ENCODE measurements at places on chromosomes 5 and 9.

DNA sequence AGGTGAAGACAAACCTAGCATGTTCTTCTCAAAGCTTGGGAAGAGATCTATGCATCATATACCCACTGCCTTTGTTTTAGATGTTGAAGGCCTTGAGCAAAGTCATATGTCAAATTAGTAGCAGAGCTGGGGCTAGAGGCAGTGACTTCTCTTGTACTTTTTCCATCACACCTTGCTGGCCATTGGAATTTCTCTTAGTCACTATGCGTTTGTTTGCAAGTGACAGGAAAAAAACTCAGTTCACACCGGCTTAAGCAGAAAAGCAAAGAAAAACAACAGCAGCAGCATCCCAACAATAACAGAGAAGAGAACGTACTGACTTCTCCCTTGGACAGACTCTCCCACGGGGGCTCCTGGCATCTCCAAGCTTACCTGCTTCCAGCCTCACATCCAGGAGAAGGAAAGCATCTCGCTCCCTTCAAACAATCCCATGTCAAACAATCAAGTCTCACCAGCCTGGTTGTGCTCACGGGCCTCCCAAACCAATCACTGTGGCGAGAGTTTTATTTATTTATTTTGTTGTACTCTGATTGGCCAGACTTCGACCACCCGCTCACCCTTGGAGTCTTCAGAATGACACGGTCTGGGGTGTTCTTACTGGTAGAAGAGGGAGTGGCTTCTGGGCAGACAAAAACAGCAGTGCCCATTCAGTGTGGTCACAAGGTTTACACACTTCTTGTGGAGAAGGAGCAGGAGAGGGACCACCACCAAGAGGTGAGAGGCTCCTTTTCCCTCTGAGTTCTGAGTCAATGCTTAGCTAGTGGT lies 83.8 kb upstream of the STC2 start:
- no peak for DNase-seq

- no peak for DNase-seq
Measured at GRCh38 chr5:67303356-67303755, 106.8 kb upstream of the CD180 start.

DNA sequence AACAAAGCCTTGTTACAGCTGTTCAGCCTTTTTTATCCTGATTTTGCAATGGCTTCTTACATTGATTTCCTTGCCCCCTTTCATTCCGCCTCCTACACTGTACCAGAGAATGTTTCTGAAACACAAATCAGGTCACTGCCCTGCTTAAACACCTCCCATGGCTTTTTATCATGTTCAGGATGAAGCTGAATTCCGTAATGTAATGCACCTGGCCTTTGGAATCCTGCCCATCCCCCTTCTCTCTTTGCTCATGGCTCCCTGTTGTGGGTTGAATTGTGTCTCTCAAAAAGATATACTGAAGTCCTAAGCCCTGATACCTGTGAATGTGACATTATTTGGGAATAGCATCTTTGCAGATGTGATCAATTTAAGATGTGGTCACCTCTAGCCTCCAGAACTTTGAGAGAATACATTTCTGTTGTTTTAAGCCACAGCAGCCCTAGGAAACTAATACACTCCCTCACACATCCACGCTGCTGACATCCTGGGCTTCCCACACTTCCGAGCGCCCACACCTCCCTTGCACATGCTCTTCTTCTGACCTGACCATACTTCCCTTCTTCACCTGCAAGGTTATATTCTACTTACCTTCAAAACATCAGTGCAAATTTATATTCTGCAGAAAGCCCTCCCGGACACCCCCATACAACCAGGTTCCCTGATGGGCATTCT lies 101.2 kb downstream of the DNAH5 start:
- DNase-seq, result peak; percentile 78

DNA sequence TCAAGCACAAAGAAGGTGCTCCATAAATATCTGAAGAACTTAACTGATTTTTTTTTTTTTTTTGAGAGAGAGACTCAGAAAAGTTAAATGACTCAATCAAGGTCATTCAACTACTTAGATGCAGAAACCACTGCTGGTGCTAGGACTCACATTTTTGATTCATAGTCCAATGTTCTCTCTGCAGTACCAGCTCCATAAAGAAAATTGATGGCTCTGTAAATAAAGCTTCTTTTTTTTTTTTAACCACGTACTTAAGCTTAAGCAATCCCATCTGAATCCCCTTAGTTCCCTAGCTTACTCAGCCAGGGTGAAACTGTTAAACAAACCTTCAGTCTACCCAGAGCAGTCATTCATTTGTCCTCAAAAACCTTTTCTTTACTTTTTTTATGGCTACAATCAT lies 657.0 kb upstream of the WWC1 start:
- no peak for DNase-seq

DNA sequence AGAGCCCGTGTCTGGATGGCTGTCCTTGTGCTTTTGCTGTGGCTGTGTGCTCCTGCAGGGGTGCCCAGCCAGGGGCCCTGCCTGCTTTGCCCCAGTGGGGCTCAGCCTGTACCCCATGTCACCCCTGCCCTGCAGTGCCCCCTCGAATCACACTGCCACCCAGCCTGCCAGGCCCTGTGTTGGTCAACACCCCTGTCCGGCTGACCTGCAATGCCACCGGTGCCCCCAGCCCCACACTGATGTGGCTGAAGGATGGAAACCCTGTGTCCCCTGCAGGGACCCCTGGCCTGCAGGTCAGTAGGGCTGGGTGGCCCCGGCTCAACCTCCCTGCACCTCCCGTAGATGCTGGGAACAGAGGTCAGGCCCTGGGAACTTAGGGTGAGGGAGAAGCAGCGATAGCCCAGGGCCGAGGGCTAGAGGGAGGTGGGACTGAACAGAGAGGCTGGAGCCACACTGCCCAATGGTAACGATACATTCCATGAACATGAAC lies 82.8 kb upstream of the ASS1 start:
- DNase-seq, result no peak

DNA sequence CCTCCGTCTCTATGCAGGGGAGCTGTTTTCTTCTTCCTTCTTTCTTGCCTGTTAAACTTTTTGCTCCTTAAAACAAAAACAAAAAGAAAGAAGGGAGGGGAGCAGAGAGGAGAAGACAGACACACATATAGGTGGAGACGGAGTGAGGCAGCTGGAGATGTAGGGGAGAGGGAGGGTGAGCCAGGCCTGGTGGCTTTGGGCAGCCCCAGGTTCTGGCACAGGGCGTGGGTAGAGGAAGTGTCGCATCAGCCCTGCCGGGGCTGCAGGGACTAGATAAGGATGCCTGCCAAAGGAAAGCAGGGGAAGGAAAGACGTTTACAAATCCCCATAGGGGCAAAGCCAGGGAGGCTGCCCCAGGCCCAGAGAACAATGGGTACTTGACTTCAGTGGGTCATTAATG lies 38.7 kb upstream of the PTGS1 start:
- DNase-seq, result no peak

DNA sequence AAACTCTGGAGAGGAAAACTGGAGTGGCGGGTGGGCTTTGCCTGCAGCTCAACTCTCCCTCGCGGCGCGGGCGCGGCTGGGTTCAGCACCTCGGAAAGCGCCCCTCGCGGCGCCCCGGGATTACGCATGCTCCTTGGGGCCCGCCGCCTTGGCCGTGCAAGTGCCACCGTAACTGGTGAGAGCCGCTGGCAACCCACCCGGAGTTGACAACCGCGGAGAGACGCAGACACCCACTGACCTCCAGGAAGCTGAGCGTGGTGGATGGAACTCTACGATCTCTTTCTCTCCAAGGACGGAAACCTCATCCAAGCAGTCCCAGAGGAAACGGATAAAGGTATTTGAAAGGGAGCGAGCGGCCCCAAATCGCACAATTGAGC lies 194 bp upstream of the RXFP3 start:
- no peak for DNase-seq

GRCh38 chr5:138981586-138981985 lies 106.5 kb upstream of the LRRTM2 start:
- no peak for DNase-seq

- no peak for DNase-seq
Measured at GRCh38 chr5:174903172-174903732, 178.9 kb downstream of the MSX2 start.

GRCh38 chr9:94210616-94211603 lies 48.2 kb upstream of the ZNF169 start:
- no peak for DNase-seq

- DNase-seq, result no peak
Measured at GRCh38 chr5:135465391-135466122, 13.4 kb upstream of the TIFAB start.

DNA sequence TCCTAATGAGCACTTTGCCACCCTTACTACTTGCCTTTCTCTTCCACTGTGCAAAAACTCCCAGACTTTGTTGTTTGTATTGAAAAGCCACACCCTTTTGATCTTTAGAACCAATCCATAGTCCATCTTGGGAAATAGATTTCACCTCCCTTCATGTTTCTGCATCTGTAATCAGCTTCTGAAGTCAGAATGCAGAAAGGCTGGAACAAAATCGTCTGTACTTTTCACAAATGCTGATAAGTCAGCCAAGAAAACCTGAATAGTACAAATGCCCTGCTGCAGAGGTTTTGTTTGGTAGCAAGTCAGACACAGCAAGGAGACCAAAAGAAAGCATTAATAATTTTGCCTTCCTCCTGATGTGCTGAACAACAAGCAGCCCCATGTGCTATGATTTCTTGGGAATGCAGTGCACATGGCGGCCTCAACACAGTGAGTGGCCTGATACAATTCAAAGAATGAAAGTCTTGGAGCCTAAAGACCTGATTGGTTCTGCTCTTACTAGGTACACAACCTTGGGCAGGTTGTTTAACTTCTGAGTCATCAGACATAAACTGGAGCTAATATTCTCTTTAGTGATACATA lies 59.2 kb upstream of the STK32A start:
- no peak for DNase-seq

- DNase-seq, result no peak
Measured at GRCh38 chr9:78408388-78408787, 111.5 kb downstream of the PSAT1 start.

DNA sequence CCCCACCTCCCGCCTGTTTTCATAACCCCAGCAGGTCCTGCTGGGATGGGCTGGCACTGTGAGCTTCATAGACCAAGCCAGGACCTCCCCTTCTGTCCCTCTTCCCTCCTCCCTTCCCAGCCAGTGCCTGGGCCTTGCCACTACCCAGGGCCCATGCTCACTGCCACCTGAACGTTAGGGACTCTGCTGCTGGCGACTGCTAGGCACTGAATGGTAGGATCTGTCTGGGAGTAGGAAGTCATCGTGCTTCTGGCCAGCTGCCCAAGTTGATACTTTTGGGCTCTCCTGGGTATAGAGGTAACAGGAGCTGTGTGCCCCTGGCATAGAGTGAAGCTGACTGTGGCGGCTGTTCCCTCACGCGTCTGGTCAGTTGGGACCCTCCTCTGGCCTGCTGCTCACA lies 8.4 kb downstream of the TRIM41 start:
- DNase-seq, result no peak

GRCh38 chr5:17415321-17415758 lies 82.7 kb upstream of the TAF11L2 start:
- DNase-seq, result no peak

DNA sequence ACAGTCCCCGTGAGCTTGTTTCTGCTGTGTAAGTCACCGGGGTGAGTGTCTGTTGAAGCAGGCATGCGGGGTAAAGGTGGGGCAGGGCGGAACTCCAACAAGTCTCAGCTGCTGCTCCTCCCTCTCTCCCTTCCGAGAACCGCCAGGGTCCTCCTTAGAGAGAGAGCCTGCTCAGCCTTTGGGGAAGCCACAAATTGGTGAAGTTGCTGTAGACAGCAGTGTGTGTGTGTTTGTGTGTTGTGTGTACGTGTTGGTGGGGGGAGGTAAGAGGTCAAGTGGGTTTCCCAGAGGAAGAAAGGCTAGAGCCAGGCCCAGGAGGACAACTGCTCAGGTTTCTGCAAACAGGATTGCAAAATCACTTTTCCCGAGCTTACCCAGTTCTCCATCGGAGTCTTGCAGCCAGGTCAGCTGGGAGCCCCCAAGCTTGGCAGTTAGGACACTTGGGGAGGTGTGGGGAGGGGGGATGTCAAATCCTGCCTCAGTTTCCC lies 38.9 kb upstream of the DAB2IP start:
- no peak for DNase-seq

DNA sequence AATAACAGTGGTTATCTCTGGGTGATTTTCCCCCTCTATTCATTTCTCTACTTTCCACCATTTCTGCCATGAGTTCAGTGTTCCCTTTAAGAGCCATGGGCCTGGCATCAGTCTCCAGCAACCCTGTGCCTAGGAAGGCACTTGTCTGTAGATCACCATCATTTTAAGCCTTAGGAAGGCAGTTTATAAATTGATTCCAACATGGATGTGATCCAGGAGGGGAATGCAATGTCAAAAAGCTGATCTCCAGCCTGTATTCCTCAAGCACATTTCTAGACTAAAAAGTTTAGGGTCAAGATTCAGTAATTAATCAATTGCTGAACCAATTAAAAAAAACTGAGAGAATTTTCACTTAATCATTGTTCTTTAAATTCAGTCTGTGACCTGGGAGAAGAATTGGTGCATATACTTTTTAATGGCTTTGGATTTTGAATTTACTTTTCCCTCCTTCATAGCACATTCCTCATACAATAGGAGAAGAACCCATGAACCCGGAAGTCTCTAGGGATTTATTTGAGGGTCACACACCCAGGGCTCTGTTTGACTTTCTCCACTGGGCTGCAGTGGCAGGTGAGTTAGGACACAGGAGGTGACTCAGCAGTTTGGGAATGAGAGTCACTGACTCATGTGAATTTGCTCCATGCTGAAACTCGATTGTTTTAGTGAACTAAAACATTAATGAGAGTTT lies 6.1 kb upstream of the ERMP1 start:
- DNase-seq, result no peak

DNA sequence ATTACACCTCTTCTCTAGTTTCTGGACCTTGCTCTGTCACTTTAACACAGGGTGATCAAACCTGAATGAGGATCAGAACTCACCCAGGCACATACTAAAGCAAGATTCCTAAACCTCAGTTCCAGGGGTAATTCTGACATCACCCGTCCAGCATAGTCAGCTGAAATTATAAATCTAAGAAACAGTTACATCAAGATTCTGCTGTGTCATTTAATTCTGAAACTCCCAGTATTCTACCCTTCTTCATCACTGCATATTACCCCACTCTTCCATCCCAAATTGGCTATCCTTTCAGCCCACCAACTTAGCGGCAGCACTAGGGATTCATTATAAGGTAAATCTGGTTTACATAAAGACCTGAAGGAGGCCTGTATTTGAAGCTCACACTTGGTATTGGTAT lies 64.0 kb downstream of the STX17 start:
- no peak for DNase-seq

GRCh38 chr5:144710637-144711036 lies 540.0 kb downstream of the KCTD16 start:
- DNase-seq, result no peak

- no peak for DNase-seq
Measured at GRCh38 chr9:93094658-93095204, 1.3 kb upstream of the CARD19 start.

GRCh38 chr9:1707291-1707690 lies 307.9 kb upstream of the SMARCA2 start:
- no peak for DNase-seq

DNA sequence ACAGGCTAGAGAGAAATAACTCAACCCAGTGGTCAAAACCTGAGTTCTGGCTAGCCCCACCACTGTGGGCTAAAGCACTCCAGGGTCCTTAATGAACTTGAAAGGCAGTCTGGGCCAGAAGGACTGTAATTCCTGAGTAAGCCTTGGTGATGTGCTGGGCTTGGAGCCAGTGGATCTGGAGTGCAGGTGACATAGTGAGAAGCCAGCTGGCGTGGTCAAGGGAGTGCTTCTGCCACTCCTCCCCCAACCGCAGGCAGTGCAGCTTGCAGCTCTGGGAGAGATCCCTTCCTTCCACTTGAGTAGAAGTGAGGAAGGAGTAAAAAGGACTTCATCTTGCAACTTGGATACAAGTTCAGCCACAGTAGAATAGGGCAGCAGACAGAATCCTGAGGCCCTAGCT lies 424.0 kb downstream of the CDH18 start:
- no peak for DNase-seq

GRCh38 chr5:129747572-129748407 lies at the start of gene MINAR2:
Gene MINAR2, plus strand, starts transcription at chr5:129748094. Its CDS starts 97 bp downstream, at chr5:129748191.
- no peak for DNase-seq
